ENCODE measurements at places on chromosomes 6 and 20.

DNA sequence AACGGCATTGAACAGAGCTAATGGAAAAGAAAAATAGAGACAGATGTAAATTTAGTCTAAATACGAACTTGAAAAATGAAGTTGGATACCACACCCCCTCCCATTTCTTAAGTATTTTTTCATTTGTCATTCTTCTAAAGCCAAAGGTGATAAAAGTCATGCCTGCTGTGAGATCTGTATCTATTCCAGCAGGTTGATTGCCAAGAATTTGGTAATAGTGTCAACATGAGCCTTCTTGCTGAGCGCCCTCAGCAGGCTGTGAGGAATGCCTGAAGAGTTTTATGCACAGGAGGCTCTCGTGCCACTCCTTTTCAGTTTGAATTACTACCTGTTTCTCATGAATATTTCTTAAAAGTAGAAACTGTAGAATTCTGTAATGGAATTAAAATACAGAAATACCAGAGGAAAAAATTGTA lies 165.4 kb downstream of the QKI start:
- no peak for DNase-seq

GRCh38 chr6:82738773-82739172 lies 326.9 kb downstream of the UBE3D start:
- DNase-seq: no peak

DNA sequence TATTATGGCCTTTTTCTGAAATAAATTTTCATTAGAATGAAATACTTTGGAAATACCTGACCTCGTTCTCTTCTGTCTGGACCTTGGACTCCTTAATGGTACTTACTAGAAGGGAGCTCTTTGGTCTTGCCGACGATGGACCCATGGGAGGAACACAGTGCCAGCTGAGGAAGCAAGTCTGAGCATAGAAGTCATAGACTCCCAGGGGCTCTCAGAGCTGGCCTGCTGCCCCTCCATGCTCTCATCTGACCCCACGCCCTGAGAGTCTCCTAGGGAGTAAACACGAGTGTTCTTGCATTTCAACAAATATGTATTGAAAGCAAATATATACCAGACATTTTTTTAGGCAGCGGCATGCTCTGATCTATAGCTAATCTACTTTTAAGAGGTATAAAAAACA lies 87.8 kb downstream of the PLEKHG1 start:
- DNase-seq: no peak

- DNase-seq: no peak
These were observed 329.1 kb downstream of the ZFAND3 start for GRCh38 chr6:38148606-38149005.

- DNase-seq: peak; percentile 40
These were observed 12.2 kb downstream of the BACH2 start for GRCh38 chr6:90284236-90285041.

DNA sequence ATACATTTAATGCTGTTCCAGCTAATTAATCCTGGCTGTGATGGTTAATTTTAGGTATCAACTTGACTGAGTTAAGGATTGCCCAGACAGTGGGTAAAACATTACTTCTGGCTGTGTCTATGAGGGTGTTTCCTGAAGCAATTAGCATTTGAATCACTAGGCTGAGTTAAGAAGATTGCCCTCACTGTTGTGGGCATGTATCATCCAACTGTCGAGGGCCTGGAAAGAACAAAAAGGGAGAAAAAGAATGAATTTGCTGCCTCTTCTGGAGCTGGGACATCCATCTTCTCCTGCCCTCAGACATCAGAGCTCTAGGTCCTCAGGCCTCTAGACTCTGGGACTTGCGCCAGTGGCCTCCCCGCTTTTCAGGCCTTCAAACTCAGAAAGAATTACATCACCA lies 34.3 kb downstream of the SDHAF4 start:
- DNase-seq: no peak

- DNase-seq: no peak
These were observed 26.3 kb downstream of the RAMACL start for GRCh38 chr6:166560222-166560621.

- DNase-seq: no peak
These were observed 6.0 kb downstream of the CD83 start for GRCh38 chr6:14123386-14124111.

- no peak for DNase-seq
These were observed 77.7 kb upstream of the SLC22A23 start for GRCh38 chr6:3534599-3534998.

DNA sequence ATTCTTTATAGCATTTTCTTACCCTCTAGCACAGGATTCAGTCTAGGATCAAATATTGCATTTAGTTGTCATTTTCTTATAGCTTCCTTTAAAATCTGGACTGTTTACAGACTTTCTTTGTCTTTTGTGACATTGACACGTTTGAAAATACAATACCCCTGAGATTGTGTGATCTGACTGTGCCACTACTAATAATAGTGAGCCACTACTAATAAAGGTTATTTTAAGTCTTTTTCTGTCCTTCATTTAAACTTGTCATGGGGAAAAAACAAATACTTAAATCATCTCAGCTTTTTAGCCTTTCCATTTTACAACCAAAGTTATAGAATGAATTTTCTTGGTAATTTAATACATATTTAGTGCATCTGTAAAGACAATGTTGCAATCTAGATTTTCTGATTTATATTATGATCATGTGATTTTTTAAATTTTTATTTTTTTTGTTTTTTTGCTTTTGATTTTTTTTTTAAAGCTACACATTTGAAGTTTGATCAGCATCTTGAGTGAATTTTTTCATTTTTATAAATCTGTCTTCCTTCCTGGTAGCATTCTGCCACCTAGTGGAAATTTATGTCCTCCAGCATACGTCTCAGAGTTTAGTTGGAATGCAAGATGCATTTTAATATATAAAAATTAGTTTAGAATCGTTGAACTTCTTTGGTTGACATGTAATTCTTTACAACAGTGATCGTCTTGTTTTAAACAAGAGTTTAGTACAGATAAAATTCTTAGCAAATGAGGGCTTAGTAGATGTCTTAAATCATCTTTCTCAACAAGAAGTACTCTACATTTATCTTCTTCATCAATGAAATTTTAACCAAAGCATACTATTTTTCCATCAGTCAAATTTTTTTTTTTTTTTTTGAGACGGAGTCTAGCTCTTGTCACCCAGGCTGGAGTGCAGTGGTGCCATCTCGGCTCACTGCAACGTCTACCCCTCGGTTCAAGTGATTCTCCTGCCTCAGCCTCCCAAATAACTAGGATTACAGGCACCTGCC lies 119.4 kb downstream of the NCOA3 start:
- DNase-seq: no peak

DNA sequence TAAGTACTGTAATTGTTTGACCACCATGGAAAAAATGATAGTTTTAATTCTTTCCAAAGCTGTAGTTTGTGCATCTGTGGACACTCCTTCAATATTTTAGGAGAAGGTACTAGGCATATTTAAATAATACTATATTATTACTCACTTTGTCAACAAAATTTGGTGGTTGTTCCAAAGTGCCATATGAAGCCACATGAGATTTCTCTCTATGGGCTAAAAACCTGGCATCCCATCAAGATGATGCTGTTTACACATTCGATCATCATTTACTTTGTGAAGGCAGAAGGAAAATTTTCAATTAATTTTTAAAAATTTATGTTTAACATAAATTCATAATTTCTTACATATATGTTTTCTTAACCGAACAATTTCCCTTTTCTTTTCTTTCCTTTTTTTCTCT lies 502.6 kb upstream of the JAG1 start:
- no peak for DNase-seq

DNA sequence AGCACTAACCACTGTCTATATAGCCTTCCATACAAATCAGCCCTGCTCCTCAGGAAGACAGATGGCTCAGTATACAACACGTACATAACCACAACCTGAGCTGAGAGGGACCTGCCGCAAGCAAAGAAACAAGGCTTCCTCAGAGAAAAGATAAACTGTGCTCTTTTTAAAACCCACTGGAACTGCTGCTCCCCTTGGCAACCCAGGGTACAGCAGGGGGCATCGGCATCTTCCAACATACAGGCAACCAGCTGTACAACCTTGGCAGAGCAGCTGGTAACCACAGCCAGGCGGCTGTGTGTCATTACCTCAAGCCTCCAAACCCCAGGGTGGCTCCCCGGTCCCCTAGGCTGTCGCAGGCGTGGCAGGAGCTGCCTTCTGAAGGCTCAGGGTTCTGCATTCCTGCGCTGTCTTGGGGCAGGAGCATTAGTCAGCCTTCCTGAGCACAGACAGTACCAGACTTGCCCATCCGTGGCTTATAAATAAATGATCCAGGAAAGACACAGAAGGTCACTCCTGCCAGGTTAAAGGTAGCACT lies 249.5 kb downstream of the ADGRG6 start:
- DNase-seq: peak; percentile 58

GRCh38 chr6:128964233-128964755 lies 81.4 kb downstream of the LAMA2 start:
- no peak for DNase-seq

GRCh38 chr6:4870821-4871494 lies 94.8 kb downstream of the CDYL start:
- no peak for DNase-seq

DNA sequence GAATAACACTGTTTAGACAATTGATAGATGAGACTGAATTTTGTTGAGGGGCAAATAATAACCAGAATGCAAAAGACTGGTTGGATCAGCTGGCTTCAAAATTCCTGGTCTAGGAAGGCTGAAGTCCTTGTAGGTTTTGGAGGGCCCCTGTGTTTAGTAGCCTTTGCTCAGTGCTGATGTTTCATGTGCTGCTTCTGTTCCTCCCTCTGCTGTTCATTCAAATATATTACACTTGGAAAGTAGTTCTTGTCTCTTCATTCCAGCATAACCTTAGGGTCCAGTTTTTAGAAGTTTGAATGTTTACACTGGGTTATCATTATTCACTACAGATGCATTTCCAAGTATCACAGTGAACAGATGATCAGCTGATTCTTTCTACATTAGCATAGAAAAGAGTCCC lies 72.5 kb downstream of the FLRT3 start:
- no peak for DNase-seq

- DNase-seq: no peak
These were observed 1.8 kb upstream of the JARID2 start for GRCh38 chr6:15243910-15244619.

GRCh38 chr6:503610-504362 lies 112.2 kb downstream of the IRF4 start:
- no peak for DNase-seq
